Activated T-helper 1 cell treated with anti-CD3 and anti-CD28 coated beads, Interleukin-12 subunit alpha, Interleukin-12 subunit beta, Interleukin-2, Interleukin-4 antibody, amounts not matched to agents 30 ng/mL and 10 ng/mL and 1 ng/mL, durations not matched to agents 14 hours and 24 hours and 36 hours (primary cell): ENCODE measurements at places on chromosomes 13 and 19. TPM values are rescaled to one million over a fixed set of nuclear protein-coding genes. Genes with fewer than 3 reads are reported as not detected.

DNA sequence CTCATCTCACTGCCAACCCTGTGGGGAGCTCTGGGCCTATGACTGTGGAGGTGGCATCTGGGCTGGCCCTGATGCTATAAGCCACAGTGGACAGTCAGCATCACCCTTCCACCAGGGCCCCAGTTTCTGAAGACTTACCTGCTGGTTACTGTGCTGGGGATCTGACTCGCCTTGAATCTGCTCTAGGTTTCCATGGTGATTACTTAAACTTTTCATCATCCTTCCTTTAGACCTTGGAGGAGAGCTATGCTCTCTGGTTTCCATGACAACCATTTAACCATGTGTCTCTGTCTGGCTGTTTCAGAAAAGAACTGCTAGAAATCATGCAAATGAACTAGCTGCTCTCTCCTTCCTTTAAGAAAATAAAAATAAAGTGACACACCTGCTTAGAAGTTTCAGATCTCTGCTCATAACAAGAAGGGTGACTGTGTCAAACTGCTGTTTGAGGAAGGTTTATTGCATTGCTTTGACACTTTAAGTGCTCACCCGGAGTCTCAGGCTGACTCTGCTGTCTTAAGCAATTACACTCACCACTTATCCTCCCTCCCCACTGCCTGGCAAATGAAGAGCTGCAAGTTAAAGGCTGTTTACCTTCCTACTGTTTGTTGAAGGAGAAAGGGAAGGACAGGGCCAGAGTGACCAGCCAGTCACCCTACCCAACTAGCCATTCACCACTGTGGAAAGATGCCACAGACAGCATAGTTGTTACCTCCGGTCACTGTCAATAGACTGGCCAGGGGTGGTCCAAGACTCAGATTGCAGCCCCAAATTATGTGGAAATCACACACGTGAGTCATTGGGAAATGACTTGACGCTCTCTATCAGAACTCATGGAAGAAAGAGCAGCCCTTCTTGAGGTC, 87.6 kb downstream of the HSPH1 start:
- DNase-seq, result no peak

DNA sequence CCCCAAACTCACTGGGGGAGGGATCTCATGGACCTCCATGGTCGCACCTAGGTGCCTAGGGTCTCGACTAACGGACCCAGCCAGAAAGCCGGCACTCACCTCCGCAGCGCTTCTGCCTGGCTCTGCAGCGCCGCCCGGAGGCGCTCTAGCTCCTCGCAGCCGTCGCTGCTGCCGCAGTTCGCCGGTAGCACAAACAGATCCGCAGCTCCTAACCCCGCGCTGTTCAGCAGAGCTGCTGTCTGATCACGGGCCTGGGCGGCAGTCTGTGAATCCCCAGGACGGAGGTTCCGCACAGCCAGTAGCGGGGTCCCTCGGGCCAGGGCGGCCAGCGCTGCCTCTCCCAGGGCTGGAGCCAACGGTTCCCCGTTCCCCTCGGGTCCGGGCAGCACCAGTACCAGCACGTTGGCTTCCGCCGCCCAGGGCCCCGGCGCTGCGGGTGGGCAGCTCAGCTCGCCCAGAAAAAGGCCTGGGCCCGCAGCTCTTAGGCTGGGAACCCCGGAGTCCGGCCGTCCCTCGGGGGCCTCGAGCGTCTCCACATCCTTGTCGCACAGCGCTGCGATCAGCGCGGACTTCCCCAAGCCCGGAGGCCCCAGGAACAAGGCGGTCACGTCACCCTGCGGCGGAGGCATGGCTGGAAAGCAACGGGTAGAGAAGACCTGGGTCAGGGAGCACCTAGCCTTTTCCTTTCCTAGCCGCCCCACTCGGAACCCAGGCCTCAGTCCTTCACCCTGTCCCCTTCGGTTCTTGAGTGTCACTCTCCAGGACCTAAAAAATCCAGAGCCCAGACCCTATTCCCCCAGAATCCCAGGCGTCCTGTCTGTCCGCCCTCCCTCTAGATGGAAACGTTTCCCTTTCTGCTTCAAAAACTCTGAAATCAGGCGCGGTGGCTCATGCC, 977 bp downstream of the IRGQ start:
- peak; percentile 68 for DNase-seq

GRCh38 chr13:87078947-87079795, 592.0 kb upstream of the SLITRK5 start:
- no peak for DNase-seq

DNA sequence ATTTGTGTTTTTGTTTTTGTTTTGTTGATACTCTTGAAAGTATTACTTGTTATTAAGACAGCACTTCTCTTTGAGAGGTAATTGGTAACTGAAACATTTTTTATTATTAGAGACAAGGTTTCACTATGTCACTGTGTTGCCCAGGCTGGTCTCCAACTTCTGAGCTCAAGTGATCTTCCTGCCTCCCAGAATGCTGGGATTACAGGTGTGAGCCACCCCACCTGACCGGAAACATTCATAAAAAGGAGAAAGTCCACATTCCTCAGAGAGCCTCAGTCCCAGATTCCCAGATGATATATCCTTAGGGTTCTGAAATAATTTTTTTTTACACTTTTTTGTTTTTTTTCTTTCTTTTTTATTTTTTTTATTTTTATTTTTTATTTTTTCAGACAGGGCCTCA, 2.7 kb downstream of the CARM1 start:
- no peak for DNase-seq

DNA sequence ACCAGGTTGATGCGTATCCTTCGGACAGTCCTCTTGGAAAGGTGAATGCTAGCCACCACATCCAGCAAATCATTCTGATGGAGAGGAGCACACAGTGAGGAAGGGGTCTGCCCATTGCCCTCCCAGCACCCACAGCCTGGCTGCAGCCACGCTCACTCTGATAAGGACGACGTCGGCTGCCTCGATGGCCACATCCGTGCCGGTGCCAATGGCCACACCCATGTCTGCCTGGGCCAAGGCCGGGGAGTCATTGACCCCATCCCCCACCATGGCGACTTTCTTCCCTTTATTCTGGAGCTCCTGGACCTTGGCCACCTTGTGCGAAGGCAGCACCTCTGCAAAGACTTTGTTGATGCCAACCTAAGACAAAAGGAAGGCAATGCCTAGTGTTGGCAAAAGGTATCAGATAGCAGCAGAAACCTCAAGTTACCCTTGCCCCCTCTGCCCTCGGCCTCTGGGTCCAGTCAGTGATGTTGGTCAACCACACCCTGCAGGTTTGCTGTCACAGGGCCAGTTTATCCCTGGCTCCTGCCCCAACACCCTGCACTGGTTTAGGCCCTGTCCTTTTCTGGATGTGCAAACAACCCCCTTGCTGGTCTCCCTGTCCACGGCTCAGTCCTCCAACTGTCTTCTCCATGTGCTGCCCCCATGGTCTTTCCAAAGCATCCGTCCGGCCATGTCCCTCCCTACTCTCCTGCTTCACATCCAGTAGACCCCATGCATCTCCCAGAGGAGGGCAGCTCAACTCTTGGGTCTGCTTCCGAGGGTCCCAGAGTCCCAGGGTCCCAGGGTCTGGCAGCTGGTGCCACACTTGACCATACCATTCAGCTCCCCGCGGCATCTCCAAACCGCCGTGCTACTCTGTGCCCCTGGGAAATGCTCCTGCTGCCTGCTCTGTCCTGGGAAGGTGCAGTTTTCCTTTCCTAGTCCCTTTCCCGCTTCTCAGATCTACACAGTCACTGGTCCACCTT, 73.6 kb downstream of the ATP7B start:
- DNase-seq, result no peak

- no peak for DNase-seq
These were observed 68.8 kb downstream of the CBY2 start for GRCh38 chr13:45770886-45771285.

Gene TSSK6
- 3.0 and 4.1 TPM in 2 replicates for total RNA-seq

Gene SWSAP1
- 3.2 and 3.9 TPM in 2 replicates for total RNA-seq

Gene TSKS
- total RNA-seq, result 1.3 and 2.0 TPM in 2 replicates

Gene CERS4
- 26.4 and 29.7 TPM in 2 replicates for total RNA-seq
